ENCODE measurements at places on chromosomes 12 and 14.

DNA sequence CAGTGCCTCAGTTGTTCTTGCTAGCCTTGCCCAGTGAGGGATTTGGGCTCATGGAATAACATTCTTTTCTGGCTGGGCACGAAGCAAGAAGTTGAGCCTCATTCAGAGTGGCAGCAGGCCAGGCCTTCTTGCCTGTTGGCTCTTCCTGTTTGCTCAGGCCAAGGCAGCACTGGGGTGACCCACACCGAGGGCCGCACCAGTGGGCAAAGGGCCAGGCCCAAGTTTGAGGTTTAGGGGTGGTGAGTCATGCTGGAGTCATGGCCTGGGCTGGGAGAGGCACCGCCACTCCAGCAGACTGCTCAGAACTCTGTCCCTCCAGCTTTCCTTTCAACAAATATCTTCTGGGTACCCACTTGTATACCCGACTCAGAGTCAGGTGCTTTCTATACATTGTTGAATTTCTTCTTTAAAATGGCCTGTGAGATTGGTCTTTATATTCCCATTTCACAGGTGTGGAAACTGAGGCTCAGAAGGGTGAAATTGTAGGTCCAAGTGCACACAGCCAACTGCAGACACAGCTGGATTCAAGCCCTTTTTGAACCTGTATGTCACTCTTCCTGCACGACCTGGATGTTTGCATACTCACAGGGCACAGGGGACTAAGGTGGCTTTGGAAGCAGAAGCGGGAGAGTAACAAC, 279.4 kb downstream of the FOXN3 start:
- no peak for DNase-seq

GRCh38 chr12:103241184-103241583, 254.6 kb downstream of the C12orf42 start:
- DNase-seq: peak; percentile 76

- DNase-seq: no peak
These were observed 21.2 kb upstream of the ELK3 start for GRCh38 chr12:96172981-96173380.

DNA sequence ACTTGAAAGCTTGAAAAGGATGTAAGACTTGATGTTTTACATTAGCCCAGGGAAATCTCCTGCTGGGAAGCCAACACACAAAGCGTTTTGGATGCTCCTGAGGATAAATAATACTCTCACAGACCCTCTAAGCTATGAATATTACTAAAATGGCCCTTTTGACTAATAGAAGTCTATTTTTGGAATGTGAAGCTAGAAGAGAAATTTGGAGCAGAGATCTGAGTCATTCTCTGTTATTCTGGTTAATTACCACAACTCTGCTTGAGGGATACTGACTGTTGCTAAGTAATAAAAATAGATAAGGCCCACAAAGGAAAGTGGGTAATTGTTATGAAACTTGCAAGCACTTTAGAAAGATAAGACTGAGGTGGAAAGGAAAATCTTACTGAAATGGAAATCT, 346.2 kb upstream of the STXBP6 start:
- no peak for DNase-seq

DNA sequence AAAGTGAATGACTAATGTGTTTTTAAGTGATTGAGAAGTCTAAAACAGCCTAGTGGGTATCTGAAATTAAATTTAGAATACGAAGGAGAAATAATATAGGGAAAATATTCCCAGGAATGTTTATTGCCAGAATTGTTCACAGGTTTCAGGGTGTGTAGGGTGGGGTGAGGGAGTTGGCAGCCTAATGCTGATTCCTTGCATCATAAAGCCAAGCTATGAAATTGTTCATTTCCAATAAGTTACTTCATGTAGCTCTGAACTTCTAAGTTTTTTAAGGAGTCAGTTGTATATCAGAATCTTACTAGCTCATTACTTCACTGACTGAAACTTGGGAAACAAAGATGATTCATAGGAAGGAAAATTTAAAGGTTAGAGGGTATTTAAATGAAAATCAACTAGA, 56.4 kb downstream of the RAB35 start:
- DNase-seq: no peak

DNA sequence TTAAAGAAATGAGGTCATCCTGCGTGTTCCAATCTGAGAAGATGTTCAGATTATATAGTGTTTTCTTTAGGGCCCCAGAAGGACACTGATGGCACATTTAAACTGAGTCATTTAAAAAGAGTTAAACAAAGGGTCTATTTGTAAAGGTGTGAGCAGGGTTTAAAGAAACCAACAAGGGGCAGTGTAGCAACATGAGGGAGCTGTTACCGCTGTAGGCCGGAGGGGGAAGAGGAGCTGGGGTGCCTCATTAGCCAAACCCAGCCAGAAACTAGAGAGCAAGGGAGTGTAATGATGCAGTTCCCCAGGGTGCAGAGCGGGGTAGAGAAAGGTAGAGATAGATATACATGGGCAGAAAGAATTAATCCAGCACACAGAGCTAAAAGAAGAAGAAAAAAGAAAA, 160.4 kb downstream of the TBX5 start:
- DNase-seq: no peak

DNA sequence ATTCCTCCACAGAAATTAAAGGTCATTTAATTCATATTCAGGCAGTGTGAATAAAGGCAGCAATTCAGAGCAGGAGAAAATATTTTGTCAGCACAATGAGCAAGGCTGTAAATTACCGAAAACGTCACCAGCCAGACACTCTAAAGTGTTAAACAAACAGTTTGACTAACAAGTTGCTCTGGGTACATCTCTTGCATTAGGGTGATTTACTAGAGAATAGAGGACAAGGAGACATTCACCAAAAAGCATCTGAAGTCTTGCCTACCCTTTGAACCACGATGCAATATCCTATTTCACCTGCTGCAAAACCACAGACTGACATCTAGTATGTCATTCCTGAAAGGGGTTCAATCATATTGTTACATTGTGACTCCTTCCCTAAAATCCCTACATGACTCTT, 27.1 kb upstream of the GPHB5 start:
- DNase-seq: peak; percentile 10

DNA sequence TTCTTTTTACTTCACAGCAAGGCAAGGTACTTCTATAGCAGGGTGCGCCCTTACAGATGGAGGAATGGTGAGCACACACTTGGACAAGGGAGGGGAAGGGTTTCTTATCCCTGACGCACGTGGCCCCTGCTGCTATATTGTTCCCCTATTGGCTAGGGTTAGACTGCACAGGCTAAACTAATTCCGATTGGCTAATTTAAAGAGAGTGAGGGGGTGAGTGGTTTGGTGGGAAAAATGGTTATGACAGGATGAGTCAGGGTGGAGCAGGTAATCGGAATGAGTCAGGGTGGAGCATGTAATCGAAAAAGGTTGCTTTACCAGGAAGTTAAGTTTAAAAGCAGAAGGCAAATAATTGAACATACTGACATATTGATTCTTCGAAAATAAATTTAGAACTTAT, 23.7 kb upstream of the RAB21 start:
- no peak for DNase-seq

DNA sequence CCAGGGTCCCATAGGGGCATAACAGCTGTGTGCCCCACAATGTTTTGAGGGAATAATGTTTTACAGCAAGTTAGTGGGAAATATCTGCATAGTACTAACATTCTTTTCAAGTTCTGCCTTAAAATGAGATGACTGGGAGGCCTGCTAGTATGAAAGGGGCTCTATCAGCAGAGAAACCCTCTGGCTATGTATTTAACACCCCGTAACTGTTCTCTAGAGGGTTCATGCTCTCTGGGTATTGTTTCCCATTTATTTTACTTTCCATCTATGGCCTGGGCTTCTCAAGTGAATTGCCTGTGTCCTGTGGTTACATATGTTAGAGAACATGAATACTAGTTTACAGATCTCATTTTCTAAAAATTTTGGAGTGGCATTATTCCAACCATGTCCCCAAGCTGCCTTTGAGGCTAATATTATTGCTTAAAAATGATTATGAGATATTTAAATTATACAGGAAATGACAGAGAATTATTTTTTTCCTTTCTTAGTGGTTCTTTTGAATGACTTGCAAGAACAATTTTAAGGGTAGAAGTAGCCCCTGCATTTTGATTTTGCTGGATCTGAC, 37.5 kb downstream of the GNG2 start:
- no peak for DNase-seq

- DNase-seq: no peak
These were observed 55.7 kb downstream of the PROX2 start for GRCh38 chr14:74820288-74820687.

DNA sequence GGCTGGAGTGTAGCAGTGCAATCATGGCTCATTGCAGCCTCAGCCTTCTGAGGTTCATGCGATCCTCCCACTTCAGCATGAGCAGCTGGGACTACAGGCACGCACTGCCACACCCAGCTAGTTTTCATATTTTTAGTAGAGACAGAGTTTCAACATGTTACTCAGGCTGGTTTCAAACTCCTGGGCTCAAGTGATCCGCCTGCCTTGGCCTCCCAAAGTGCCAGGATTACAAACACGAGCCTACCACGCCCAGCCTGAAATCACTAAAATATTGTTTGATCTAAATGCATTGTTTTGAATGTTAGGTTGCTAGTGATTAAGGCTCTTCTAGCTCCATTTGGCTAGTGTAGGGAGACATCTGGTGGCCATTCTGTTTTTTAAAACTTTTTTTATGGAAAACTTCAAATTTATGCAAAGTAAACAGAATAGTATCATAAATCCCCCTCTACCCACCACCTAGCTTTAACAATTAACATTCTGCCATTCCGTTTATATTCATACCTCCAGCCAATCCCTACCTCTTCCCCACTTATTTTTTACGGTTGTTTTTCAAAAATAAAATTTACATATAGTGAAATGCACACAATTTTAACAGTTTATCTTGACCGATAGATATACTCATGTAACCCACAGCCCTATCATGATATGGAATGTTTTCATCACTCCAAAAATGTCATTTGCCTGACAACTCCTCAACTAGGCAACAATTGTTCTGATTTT, 37.8 kb downstream of the MYO1H start:
- DNase-seq: no peak

- DNase-seq: no peak
These were observed 27.3 kb downstream of the RASAL1 start for GRCh38 chr12:113108308-113108707.

GRCh38 chr14:28603606-28604005, 163.0 kb upstream of the FOXG1 start:
- DNase-seq: no peak

DNA sequence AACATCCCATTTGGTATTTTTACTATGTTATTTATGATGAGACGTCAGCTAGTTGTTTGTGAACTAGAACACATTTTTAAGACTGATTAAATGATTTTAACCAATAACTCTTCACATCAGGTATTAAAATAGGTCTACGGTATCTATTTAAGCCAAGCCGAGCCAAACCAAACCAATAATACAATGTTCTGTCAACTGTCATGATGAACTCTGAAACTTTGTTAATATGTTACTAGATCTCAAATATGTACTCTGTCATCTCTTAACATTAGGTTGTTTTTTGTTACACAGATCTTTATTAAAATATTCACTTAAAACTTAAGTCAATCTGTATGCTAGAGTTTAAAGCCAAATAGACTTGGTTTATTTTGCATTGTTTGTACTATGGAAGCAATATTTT, 1.0 kb downstream of the ART4 start:
- no peak for DNase-seq
